Uterine smooth muscle cell (primary cell): ENCODE measurements at places on chromosomes 7 and 10. TPM values are rescaled to one million over a fixed set of nuclear protein-coding genes. Genes with fewer than 3 reads are reported as not detected.

LRRC17 gene
- total RNA-seq: 37.5 and 75.5 TPM in 2 replicates

ATAD1 gene
- total RNA-seq: 41.9 and 48.4 TPM in 2 replicates

CCDC172 gene
- total RNA-seq: not detected in 2 replicates

CALHM3 gene
- not detected in 2 replicates for total RNA-seq

DENND2A gene
- total RNA-seq: 14.9 and 22.5 TPM in 2 replicates

BAG3 gene
- 11.7 and 13.7 TPM in 2 replicates for total RNA-seq

COBL gene
- under 0.01 TPM in 2 replicates for total RNA-seq

XRCC2 gene
- total RNA-seq: 1.6 and 7.5 TPM in 2 replicates

PARG gene
- total RNA-seq: 36.9 and 38.4 TPM in 2 replicates

CYP2C18 gene
- not detected in 2 replicates for total RNA-seq

CHST15 gene
- 4.6 and 6.5 TPM in 2 replicates for total RNA-seq

NMT2 gene
- 35.2 and 39.0 TPM in 2 replicates for total RNA-seq
